ENCODE measurements at places on chromosomes 16 and 17. TPM values are rescaled to one million over a fixed set of nuclear protein-coding genes. Genes with fewer than 3 reads are reported as not detected.

Gene TP53TG3C
- not detected for total RNA-seq

Gene VPS25
- total RNA-seq: 33.8 TPM

Gene GRAPL
- total RNA-seq: 6.6 TPM

Gene KRT20
- not detected for total RNA-seq

Gene LSM12
- 36.9 TPM for total RNA-seq

Gene KRTAP17-1
- total RNA-seq: not detected

Gene LITAF
- total RNA-seq: 157 TPM

Gene USP43
- not detected for total RNA-seq

Gene LRRC3C
- not detected for total RNA-seq
